Urinary bladder (tissue), 4 donors: ENCODE measurements at places on chromosomes 5 and 9. TPM values are rescaled to one million over a fixed set of nuclear protein-coding genes. Genes with fewer than 3 reads are reported as not detected.

GRCh38 chr9:98884849-98885248 is 58.9 kb upstream of the COL15A1 start:
- DNase-seq = no peak

Gene GALNT12
- 13.0 TPM for total RNA-seq

Gene FCN1
- 1.9 TPM for total RNA-seq

DNA sequence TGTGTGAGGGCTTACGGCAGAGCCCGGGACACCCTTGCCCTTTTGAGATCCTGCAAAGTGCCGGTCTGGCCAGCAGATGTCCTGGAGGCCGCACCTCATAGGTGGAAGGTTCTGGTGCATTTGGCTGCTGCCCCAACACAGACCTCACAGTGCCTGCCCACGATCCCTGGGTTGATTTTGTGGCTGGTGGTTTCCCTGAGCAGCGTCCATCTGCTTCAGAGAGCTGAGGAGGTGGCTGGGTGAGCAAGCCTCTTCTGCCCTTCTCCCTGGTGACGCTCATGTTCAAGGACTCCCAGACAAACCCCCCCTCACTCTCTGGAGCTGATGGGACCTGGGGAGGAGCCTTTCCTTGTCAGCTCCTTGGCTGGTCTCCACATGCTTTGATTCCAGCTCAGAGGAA is 18.9 kb downstream of the BNIP1 start:
- DNase-seq = no peak

- no peak for DNase-seq
Observed at GRCh38 chr9:124934290-124934689, 6.6 kb downstream of the GOLGA1 start.

Gene C9orf50
- total RNA-seq = not detected

DNA sequence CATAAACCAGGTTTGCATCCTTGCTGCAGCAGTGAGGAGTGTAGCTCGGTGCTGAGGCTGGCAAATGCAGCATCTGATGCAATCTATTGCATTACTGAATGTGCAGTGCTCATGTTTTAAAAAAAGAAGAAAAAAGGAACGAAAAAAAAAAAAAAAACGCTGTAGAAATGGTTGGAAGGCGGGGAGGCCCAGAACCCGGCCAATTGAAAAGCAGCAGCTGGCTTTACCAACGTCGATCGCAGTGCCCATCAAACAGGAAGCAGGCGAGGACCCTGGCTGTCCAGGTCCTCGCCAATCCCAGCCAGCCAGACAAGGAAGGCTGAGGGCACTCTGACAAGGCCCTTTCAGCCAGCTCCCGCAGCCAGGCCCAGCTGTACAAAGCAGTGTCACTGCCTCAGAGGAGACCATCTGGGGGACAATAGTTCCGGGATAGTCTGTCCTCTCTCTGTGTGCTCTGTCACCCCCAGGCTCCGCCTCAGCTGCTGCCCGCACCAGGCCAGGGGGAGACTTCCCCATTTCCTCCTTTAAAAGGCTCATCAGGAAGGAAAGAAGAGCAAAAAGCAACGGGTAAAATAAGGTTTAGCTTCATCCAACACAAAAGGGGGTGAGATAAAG is 21.8 kb upstream of the CPEB4 start:
- no peak for DNase-seq

Gene RNF180
- total RNA-seq = 23.8 TPM

DNA sequence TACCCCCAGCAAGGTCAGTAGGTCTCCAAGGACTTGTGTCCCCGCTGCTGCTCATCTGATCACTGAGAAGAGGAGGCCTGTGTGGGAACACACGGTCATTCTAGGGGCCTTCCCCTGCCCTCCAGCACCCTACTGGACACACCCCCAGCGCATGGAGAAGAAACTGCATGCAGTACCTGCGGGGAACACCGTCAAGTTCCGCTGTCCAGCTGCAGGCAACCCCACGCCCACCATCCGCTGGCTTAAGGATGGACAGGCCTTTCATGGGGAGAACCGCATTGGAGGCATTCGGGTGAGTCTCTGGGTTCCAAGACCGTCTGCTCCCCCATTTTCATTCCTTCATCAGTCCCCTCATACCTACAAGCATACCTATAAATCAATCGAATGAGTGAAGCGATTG is 4.1 kb downstream of the FGFR4 start:
- no peak for DNase-seq

Gene ARAP3
- 9.8 TPM for total RNA-seq

Gene SLC36A3
- total RNA-seq = not detected

Gene PCDHB8
- total RNA-seq = 1.6 TPM

Gene FGD3
- total RNA-seq = 7.4 TPM

DNA sequence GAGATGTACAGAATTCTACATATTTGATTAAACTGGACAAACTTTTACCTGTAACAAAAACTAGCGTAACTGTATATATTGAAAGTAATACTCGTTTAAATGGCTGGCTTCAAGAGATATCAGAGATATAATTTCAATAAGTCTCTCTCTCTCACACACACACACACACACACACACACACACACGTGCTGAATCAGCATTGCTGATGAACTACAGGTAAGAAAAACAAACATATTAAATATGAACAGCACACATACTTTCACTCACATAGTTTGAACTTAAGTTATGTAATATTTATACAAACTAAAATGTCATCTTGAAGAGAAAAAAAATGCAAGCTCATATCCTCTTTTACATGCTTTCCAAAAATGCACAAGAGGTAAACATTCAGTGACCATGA is 145.4 kb downstream of the BNC2 start:
- DNase-seq = no peak

GRCh38 chr5:45109636-45110035 is 300.9 kb downstream of the MRPS30 start:
- no peak for DNase-seq

Gene PCDHAC2
- 3.0 TPM for total RNA-seq

- DNase-seq = no peak
Observed at GRCh38 chr5:135190416-135191083, 156.5 kb upstream of the PITX1 start.

DNA sequence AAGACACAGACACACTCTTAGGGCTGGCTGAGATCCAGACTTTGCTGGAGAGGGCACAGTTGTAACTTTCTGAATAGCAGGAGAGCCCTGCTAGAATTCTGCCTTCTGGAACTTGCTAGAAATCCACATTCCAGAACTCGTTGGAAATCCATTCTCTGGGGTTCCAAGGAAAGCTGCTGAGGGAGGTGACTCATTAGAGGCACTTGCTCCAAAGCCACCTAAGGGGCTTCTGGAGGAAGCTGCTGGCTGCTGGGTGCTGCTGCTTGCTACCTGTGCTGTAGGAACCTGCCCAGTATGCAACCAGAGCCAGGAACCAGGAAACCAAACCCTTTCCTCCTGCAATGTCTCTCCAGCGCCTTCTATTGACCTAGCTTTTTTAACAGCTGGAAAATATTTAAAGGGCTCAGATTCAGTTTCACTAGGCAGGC is 4.1 kb upstream of the TLE4 start:
- no peak for DNase-seq

Gene COL5A1
- total RNA-seq = 622 TPM

DNA sequence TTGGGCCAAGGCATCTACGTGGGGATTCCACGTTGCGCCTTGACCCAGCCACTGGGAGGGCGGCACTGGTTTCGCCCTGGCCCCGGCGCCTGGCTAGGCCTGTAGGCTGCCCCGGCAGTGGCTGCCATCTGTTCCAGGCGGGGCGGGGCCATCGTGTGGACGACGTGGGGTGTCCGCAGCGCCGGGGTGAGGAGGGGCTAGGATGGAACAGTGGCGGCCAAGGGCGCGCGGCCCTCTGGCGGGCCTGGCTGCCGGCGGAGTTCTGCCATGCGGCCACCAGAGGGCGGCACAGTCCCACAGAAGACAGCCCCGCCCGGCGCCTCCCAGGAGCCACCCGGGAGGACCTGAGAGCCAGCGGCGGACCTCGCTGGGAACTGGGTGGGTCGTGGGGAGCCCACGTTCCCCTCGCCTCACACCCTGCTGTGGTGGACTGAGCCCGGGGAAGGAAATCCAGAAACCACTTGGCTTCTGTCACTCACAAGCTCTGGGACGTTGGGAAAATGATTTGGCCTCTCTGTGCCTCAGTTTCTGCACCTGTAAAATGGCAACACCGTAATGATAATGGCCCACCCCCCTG is 22.6 kb upstream of the RAPGEF1 start:
- no peak for DNase-seq

Gene CREB3
- 28.2 TPM for total RNA-seq

DNA sequence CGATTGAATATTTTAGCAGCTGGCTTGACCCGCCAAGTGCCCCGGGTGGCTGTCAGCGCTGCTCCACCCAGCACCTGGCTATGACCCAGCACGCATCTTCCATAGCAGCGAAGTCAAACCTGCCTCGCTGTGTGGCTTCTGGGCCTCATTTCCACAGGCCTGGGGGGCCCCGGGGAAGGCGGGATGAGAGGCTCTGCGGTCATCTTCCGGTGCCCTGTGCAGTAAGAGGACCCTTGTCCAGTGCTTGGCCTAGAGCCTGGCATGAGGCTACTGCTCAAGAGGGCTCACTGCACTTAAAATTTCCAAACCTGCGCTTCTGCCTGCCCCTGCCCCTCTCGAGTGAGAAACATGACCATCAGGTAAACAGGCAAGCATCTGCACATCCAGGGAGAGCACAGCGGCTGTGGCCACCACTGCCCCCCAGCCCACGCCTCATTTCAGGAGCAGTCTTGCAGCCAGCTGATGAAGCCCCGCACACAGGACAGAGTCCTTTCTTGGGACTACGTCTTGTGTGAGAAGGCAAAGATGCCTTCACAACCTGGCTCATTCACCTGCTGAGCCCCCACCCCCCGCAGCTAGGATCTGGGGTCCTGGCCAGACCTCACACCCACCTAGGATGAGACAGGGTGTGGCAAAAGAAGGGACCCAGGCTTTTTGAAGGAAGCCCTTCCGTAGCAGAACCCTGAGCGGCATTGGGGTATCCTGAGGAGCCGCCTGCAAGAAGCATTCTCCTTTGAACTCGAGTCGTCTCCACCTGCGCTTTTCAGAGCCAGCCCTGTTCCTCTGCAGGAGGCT is 69.5 kb upstream of the UNC5A start:
- no peak for DNase-seq

Gene ROPN1L
- total RNA-seq = 0.26 TPM

Gene BHMT2
- 4.1 TPM for total RNA-seq

GRCh38 chr9:106889061-106889590 is 26.2 kb downstream of the ZNF462 start:
- DNase-seq = no peak

Gene LRRC19
- 0.11 TPM for total RNA-seq

- no peak for DNase-seq
Observed at GRCh38 chr9:3692606-3693005, 166.8 kb upstream of the RFX3 start.

GRCh38 chr9:71179183-71179582 is 57.8 kb upstream of the TRPM3 start:
- DNase-seq = no peak

GRCh38 chr9:37340961-37341360 is 81.5 kb upstream of the GRHPR start:
- no peak for DNase-seq

GRCh38 chr5:154513669-154514084 is 35.6 kb upstream of the HAND1 start:
- no peak for DNase-seq

Gene GDNF
- 1.5 TPM for total RNA-seq

DNA sequence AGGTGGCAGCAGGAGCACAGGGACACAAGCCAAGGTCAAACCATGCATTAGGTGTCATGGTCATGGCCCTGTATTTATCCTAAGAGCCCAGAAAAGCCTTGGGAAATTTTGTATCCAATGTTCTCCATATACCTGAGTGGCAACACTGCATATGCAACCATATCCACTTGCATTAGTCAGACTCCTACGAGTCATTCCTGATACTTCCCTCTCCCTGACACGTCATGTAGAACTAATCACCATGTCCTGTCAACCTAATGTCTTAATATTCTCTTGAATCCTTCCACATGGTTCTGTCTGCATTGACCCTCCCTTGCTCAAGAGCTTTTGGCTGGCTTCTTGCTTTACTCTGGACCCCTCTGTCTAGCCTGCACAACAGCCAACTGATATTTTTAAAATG is 9.4 kb downstream of the SCGB3A2 start:
- no peak for DNase-seq

- DNase-seq = no peak
Observed at GRCh38 chr5:11384441-11385250, 519.6 kb downstream of the CTNND2 start.

Gene SPATA6L
- 5.4 TPM for total RNA-seq

- no peak for DNase-seq
Observed at GRCh38 chr9:117733465-117733864, 29.3 kb downstream of the TLR4 start.

DNA sequence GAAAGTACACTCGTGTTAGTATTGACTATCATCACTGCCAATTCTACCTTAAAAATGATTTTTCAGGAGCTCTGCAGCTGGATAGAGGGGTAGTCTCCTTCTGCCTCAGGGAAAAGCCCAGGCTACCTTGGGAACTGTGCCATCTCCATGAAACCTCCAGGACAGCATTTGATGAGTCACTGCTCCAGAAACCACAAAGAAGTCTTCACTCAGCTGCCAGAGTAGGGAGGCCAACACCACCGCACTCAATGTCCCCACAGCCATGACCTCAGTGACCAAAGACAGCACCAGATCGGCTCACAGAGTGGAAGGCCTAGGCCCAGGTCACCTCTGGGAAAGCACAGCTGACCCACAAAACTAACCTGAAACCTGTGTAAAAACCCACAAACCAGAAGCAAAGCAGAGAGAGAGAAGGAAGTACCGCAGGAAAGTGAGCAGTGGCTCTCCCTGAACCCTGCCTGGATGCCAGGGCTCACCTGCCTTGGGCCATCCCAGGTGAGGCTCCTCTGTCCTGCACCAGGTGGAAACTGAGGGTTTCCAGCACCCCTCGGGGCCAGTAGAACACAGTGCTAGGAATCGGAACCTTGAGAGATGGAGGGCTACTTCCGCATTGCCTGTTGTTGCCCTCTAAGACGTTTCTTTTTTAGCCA is 30.0 kb downstream of the S1PR3 start:
- no peak for DNase-seq

GRCh38 chr9:8400378-8400777 is 600.8 kb upstream of the DMAC1 start:
- no peak for DNase-seq

DNA sequence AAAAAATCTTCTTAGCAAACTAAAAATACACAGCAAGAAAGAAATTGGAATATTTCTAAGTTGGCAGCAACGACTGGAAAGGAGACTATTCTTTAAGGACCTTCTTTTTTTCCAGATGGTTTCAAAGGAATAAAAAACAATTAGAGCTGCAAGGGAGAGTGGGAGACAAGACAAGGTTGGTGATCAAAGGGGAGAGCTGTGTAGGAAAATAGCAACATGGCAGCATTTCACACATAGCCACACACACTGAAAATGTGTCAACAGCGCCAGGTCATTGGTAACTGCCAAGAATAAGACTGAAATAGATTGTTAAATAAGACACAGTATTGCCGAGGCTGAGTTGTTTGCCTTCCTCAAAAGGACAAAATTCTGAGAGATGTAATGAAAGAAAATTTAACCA is 88.1 kb upstream of the TLE1 start:
- DNase-seq = no peak

Gene TMEFF1
- 2.0 TPM for total RNA-seq

- DNase-seq = no peak
Observed at GRCh38 chr5:150731669-150732242, 27.1 kb downstream of the DCTN4 start.
